ENCODE measurements at places on chromosomes 16 and 17. TPM values are rescaled to one million over a fixed set of nuclear protein-coding genes. Genes with fewer than 3 reads are reported as not detected.

- no peaks in the 10 kb centered on the region for H3K27me3 ChIP-seq
- peak within 1 kb of the TSS; percentile 99 for H3K4me3 ChIP-seq
- H3K27ac ChIP-seq: peak within 1 kb of the TSS; percentile 97
- DNase-seq: peak; percentile 100
- peaks cover 19% of the 10 kb centered on the region for H3K36me3 ChIP-seq
- H3K4me1 ChIP-seq: peaks cover 27% of the 10 kb centered on the region
These were observed at the start of gene MAPK8IP3 for GRCh38 chr16:1705688-1706385. Gene MAPK8IP3 (plus strand): TSS chr16:1706195. CDS start chr16:1706340, 145 bp downstream.

- H3K4me1 ChIP-seq: no peaks in the 10 kb centered on the region
- no peaks in the 10 kb centered on the region for H3K27me3 ChIP-seq
- H3K4me3 ChIP-seq: no peak overlapping the region
- H3K36me3 ChIP-seq: no peaks in the 10 kb centered on the region
These were observed 260.1 kb downstream of the SNX29 start for GRCh38 chr16:12236589-12236988.

DNA sequence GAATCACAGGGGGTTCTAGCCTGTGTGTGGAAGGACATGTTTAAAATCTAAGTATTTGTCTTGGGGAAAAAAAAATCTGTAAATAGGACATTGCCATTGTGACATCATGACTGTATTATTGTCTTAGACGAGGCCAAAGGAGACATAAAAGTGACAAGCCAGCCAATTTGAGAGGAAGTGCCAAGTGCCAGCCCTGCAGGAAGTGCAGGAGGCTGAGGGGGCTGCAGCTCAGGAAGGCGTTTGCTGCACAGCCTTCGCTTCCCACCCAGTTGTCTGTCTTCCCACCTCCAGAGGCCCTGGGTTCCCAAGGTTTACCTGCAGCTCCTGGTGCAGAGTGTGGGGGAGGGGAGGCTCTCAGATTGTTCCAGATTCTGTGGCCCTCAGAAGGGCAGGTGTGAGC lies 1.3 kb downstream of the ADCY7 start:
- peaks cover 70% of the 10 kb centered on the region for H3K4me1 ChIP-seq
- H3K36me3 ChIP-seq: peaks cover 17% of the 10 kb centered on the region
- peak overlapping the region; percentile 96 for H3K4me3 ChIP-seq

GRCh38 chr17:78524870-78525510 lies 52.2 kb downstream of the DNAH17 start:
- H3K4me1 ChIP-seq: no peaks in the 10 kb centered on the region
- no peak overlapping the region for H3K27ac ChIP-seq
- H3K36me3 ChIP-seq: no peaks in the 10 kb centered on the region
- H3K27me3 ChIP-seq: peaks cover 12% of the 10 kb centered on the region
- no peak for DNase-seq

The BPTF gene
- total RNA-seq: 77.1 TPM

The MMP28 gene
- total RNA-seq: not detected

GRCh38 chr17:17725752-17726457 lies 44.6 kb downstream of the RAI1 start:
- peaks cover 15% of the 10 kb centered on the region for H3K36me3 ChIP-seq
- H3K27me3 ChIP-seq: peaks cover 35% of the 10 kb centered on the region
- DNase-seq: no peak

The CTRL gene
- total RNA-seq: 6.0 TPM

The TMED6 gene
- 1.6 TPM for total RNA-seq

The PRCD gene
- not detected for total RNA-seq
